ENCODE measurements at places on chromosomes 11 and 22.

DNA sequence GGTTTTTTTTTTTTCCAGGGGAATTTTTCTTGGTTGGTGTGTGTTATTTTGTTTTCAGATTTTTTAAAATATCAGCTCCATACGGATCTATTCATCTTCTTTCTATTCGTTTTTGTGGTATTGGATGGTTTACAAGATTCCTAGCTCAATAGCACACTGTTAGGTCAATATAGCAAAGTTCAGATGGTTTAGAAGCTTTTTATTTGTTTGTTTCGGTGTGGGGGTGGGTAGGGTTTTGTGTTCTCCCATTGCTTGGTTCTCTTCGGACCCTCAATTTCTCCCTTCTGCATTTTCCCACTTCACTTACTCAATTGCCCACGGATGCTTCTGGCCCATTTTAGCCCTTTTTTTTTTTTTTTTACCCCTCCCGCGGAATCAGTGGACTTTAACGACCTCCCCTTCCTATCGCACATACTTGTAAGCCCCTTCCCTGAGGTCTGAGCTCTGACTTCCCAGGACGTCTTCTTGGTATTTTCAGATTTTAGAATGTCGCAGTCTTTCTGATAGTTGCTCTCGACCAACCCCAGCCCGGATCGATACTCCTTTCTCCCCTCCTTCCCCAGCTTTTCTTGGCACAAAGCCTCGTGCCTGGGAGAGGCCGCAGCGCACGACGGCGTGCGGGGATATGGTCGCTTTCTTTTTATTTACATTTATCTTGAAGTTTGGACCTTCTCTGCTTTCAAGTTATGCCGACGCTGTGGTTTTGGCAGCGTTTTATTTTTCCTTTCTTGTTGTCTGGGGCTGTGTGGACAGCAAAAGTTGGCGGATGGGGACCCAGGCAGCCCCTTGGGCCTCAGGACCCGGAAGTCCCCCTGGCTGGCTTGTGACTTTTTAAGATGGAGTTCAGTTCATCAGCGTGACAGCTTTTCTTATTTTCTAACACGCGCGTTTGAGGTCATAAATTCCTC lies 4.4 kb upstream of the SPDYC start:
- no peak for DNase-seq

- DNase-seq = no peak
These were observed 25.4 kb downstream of the APIP start for GRCh38 chr11:34890812-34891211.

- no peak for DNase-seq
These were observed 110.8 kb downstream of the TEAD1 start for GRCh38 chr11:12784987-12785386.

- no peak for DNase-seq
These were observed 28.1 kb upstream of the COMT start for GRCh38 chr22:19913337-19913936.

DNA sequence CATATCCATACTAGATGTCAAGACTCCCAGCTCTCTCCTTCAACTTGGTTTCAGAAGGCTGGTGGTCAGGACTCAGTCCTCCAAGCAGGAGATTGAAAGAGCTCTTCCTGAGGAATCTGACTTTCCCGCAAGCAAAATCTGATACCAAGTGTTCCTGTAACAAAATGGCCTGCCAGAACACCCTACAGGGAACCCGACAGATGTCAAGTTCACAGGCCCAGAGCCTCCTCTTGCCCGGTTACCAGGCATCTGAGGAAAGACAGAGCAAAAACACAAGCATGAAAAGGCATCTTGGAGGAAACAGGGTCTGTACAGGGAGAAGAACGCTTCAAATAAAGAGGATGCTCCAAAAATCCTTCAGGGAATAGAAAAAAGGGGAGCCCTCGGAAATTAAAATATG lies 8.7 kb upstream of the KCNJ5 start:
- DNase-seq = no peak

GRCh38 chr11:114295676-114296604 lies at the start of gene NNMT:
Gene NNMT (plus strand): TSS chr11:114296399. CDS start chr11:114296557, 158 bp downstream.
- DNase-seq = no peak

- DNase-seq = no peak
These were observed 39.4 kb upstream of the CFAP300 start for GRCh38 chr11:102007567-102008437.

DNA sequence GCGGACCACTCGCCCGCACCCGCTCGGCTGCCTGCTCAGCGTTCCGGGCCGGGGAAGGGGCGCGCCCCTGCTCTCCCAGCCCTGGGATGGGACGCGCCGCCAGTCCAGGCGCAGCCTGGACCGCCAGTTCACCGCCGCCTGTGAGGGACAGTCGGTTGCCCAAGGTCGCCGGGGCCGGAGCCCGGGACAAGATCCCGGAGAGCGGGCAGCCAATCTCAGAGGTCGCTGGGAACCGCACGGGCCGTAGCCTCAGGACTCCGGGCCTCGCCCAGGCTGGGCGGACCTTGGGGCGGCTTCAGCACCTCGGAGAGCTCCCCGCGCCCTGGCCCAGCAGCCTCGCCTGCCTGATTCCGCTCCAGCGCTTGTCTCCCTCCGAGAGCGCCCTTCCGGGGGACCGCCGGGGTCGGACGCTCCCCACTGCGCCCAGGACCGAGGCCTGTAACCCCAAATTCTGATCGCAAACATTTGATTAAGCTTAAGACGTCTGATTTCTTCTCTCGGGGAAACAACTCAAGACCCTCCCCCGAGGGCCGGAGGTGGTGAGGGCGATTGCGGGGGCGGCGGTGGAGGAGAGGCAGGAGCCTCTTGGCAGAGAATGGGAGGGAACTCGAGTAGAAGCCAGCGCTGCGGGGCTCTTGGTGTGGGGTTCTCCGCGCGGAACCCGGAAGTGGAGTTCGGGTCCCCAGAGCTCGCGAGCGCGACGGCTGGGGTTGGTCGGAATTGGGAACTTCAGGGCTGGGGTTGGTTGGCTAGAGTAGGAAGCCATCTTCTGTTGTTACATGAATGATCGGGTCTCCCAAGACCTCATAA lies 1.1 kb upstream of the CHRM4 start:
- no peak for DNase-seq

DNA sequence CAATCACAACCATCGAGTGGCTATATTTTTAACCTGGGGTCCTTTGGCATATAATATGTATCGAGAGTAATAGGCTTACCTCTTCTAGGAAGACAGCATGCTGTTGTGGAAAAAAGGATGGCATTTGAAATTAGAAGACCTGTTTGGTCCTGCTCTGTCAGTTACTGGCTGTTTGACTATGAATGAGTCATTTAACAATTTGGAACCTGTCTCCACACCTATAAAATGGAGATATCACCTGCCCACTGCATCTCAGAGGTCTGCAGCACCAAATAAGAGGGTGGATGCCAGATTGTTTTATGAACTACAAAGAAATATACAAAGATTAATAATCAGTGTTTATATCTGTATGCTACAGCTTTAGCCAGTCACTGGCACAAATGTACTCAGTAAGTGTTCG lies 60.8 kb downstream of the SLC25A17 start:
- DNase-seq = no peak

DNA sequence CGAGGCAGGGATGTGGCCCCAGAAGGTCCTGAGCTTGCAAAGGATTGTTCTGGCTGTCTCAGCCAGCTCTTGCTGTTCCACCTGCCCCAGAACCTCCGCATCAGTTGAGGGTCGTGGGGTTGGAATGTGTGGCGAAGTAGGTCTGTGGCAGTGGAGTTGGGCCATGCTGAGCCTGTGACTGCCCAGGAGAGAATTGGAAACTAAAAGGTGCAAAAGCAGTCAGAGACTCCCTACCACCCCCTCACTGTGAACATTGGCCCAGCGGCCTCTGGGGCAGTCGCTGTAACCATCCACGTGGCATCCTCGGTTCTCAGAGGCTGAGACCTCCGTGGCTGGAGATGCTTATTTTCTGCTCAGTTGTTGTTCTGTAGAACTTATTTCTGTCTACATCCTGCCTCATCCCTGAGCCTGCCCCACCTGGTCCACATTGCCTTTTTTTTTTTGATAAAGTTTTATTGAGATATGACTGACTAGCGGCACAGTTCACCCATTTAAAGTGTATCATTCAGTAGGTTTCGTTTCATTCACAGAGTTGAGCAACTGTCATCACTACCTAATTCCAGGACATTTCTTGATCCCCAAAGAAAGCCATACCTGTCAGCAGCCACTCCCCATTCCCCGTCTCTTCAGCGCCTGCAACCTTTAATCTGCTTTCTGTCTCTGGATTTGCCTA lies 22.3 kb upstream of the DGCR8 start:
- DNase-seq = no peak

DNA sequence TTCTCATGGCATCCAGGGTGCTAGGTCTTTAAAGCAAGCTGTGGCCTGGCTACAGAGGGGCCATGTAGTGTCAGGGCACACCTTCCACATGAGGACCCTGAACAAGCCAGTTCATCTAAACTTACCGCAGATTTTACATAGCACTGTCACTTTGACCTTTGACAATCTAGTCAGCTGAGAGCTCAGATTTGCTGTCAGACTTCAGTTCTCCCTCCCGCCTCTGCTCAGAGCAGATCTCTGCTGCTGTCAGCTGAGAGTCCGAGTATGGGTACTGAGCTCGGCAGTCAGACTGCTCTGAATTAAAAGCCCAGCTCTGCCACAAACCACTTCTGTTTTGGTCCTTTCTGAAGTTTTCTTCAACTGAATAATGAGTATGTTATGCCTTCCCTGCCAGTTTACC lies 507.1 kb downstream of the SOX6 start:
- no peak for DNase-seq

DNA sequence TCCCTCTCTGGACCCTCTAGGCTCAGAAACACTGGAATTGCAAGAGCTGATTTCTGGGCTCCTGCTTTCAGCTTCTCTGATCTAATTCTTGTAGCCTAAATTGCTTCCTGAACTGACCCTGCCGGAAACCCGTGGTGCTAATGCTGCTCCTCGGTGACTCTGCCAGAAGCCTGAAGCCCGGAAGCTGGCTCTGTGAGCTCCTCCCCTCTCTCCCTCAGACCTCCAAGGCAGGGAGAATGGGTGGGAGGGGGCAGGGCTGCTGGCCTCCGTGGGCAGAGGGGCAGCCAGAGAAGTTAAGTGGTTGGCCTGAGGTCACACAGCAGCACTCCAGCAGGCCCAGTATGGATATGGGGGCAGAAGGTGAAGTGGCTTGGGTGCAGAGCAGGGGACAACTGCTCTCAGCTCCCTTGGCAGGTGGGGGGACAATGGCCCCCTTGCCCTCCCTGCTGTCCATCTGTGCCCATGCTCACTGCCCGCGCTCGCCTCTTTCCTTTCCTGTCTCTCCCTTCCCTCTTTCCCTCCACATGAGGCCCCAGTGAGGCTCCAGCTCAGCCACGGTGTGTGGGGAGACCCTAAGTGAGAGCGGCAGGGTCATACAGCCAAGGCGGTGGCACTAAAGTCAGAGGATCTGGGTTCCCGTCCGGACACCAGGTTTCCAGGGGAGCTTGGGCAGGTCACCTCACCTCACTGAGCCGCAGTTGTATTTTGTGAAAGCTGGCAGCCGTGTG lies 16.2 kb downstream of the CAPN5 start:
- DNase-seq = no peak

- DNase-seq = no peak
These were observed 26.9 kb downstream of the SNAP29 start for GRCh38 chr22:20885557-20886323.

- no peak for DNase-seq
These were observed 88.5 kb upstream of the CSNK2A3 start for GRCh38 chr11:11441516-11441915.

- DNase-seq = no peak
These were observed 4.7 kb upstream of the FAM111B start for GRCh38 chr11:59102259-59102765.

DNA sequence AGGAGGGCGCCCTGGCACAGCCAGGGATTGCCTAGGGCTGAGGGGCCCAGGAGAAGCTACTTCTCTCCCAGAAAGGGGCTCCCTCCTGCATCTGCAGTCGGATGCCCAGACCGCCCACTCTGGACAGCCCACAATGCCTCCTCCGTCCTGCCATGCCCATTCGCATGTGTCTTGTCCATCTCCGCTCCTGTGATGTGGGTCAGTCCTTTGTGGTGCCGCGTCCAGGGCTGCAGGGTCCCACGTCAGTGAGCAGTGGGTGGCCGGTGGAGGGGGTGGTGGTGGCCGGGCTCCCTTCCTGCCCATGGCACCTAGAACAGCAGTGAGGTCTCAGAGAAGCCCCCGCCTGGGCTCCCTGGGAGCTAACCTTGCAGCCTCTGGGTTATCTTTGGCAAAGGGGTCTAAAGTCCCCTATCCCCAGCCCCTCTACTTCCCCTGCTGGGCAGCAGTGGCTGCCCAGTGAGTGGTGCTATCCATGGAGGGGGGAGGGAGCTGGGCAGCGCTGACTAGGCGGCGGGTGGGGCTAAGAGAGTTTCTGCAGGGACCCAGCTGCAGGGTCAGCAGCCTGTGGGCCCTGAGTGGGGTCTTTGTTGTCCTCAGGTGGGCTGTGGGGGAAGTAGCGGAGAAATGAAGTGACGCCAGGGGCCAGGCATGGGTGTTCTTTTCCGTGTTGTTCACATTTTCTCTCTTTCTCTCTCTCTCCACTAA lies 41.1 kb downstream of the KCNC1 start:
- DNase-seq = no peak

GRCh38 chr22:36425977-36426523 lies 38.3 kb upstream of the MYH9 start:
- DNase-seq = no peak

DNA sequence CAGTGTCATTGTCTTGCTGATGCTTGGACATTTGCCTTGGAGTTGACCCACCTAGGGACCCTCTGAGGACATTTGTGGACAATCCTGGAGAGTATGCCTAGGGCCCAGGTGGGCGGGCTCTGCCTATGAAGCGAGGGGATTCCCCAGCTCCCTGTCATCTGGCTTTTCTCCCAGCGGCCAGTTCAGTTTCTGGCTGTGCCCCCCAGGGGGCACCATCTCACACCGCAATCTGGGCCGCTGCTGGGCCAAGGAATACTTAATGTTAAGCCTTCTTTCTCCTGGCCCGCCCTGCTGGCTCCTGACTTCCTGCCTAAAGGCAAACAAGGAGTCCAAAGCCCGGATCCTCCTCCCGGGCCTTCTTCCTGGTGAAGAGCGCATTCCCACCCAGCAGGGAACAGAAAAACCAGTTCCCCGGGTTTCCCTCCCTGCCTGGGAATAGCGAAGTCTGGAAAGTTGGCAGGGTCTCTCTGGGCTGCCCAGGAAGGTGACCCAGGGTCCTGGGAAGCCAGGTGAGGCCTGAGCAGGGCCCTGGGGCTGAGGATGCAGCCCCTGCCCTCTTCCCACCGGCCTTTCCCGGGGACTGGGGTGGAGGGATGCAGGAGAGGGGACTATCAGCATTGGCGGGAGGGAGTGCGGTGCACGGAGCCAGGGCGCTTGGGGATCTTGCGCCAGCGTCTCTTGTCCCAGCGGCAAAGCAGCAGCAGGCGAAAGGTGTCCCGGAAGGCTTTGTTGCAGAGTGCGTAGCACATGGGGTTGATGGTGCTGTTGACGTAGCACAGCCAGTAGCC lies 11.9 kb downstream of the CHRM1 start:
- DNase-seq = no peak

DNA sequence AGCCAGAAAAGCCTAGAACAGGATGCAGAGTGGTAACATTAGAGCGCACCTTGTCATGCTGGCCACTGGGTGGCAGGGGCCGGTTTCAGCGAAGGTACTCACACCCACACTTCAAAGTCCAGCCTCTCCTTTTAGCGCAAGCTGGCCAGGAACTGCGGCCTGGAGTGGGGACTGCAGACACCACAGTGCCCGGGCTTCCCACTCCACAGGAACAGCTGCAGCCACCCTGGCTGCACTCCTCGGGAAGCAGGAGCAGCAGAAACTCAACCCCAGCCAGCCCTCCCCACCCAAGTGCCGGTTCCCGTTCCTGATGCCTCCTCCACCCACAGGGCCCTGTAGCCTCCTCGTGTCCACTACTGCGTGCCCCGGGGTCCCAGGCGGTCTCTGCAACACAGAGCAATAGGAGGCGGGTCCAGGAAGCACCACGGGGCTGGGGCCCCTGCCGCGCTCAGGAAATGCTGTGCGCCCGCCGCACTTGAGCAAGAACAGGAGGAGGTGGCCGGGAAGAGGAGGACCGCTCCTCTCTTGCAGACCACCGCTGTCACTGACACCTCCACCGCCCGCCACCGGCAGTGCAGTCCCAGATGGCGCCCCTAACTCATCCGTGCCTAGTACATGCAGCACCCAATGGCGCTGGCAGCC lies 2.2 kb downstream of the RFPL2 start:
- DNase-seq = no peak

Data from cortex of kidney (tissue), 1 donor.